ENCODE measurements at places on chromosomes 6 and 20.

- DNase-seq, result peak; percentile 86
Measured at GRCh38 chr6:156686995-156687788, 90.0 kb upstream of the ARID1B start.

- DNase-seq, result no peak
Measured at GRCh38 chr6:170186941-170187668, 103.8 kb downstream of the DLL1 start.

DNA sequence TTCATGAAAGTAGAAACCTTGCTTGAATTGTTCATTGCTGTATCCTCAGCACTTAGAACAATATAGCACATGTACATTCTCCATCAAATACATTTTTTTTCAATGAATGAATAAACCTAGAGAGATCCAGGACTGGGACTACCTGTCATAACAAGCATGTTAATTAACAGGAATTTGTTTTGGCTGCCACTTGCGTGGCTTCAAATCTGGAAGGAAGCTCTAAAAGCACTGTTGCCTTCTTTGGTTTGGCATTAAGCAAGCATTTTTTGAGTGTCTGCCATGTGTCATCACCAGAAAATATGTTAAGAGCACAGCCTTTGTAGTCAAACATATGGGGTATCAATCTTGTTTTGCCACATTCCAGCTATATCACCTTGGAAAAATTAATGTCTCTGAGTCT lies 131.9 kb upstream of the BACH2 start:
- DNase-seq, result no peak

DNA sequence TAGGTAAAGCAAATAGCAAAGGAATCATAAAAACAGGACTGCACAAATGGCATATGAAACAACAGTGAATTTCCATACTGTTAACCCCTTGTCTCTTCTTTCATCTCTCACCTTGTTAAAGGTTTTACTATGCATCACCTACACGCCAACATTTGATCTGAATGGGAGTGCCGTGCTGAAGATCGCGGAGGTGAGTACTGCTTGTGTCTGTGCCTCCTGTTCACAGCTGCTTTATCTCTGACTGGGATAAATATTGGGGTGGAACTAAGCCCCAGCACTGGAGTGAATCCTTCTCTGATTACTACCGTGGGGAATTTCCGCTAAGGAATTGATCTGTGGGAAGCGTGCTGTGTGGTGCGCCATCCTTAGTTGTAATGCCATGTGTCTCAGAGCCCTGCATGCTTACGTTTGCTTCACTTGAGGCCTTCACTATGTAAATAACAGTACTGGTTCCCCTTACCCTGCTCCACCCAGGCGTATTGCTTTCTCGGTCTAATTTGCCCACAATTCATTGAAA lies 11.4 kb upstream of the PBOV1 start:
- DNase-seq, result no peak

- DNase-seq, result no peak
Measured at GRCh38 chr20:9613871-9614270, 99.5 kb downstream of the LAMP5 start.

DNA sequence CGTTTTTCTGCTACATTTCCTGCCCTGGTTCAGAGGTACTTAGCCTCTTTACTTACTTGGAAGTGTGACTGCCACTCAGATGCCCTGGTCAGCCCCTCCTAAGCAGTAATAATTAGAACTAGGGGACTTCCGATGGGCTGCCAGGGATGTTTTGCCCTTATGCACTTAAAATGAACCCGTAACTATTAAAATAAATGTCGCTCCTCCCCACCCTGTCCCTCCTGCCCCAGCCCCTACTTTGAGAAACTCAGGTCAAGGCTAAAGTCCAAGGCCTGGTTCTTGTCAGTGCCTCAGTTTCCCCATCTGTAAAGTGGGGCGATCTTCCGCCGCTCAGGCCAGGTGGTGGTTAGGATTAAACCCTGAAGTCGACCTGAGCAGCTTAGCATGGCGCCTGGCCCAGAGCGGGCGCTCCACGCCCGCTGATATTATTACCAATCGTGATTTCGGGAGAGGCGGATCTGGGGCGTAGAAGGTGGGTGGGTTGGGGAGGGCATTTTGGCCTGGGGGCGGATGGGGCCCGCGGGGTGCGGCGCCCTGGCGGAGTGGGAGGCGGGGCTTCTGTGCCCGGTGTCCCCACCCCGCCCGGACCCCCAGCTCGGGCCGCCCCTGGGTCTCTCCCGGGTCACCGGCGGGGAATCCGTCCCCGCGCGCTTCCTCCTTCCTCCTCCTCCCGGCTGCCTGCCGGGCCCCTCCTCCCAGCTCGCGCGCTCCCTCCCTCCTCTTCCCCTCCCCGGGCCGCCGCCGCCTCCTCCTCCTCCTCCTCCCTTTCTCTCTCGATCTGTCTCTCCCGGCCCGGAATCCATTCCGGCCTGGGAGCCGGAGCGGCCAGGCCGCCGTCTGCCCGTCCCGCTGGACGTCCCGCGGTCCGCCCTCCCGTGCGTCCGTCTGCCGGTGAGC lies at the start of gene SRC:
TSS of gene SRC (plus strand) at position 802 of the 897 bp plus-strand sequence. CDS start 38,014 bp downstream, outside the sequence.
- DNase-seq, result peak; percentile 85

GRCh38 chr6:134363323-134364039 lies 45.6 kb upstream of the SGK1 start:
- DNase-seq, result peak; percentile 92

DNA sequence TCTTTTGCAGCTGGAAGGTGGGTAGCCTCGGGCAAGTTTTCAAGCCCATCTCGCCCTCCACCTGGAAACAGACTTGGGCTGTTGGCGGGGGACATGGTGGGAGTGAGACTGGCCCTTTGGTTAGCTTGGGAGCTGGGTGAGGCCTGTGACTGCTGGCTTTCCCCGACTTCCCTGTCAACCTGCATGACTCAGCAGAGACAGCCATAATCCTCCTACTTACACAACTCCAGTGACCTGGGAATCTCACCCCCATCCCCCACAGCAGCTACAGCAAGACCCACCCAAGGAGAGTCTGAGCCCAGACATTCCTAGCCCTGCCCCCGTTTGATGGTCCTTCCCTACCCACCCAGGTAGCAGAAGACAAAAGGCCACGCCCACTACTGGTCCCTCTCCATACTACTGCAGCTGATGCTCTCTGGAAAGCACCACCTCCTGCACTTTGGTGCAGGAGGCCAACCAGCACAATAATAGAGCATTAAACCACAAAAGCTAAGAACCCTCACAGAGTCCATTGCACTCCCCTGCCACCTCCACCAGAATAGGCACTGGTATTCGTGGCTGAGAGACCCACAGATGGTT lies 188.4 kb downstream of the TRDN start:
- no peak for DNase-seq

DNA sequence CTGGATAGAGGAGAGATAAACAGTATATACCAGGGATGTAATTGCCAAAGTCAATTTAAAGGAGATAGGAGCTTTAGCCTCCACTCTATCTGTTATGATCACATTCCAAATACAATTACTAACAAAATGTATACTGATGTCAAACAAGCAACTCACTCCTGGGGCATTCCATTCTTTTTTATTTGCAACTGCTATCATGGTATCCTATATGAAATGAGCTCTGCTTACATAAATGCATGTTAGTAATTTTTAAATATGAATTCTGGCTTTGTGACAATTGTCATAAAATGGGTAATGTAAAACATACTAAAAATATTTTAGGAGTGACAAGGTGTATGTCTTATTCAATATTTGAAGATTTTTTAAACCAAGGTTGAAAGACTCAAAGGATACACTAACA lies 751.1 kb downstream of the HACE1 start:
- no peak for DNase-seq

- peak; percentile 45 for DNase-seq
Measured at GRCh38 chr6:143940011-143940597, 68.0 kb downstream of the PLAGL1 start.

- DNase-seq, result no peak
Measured at GRCh38 chr20:32189123-32189410, 18.5 kb downstream of the PLAGL2 start.

Data from EL (cell line).